NCI-H1930 (cell line): ENCODE measurements at places on chromosomes 11 and 22.

DNA sequence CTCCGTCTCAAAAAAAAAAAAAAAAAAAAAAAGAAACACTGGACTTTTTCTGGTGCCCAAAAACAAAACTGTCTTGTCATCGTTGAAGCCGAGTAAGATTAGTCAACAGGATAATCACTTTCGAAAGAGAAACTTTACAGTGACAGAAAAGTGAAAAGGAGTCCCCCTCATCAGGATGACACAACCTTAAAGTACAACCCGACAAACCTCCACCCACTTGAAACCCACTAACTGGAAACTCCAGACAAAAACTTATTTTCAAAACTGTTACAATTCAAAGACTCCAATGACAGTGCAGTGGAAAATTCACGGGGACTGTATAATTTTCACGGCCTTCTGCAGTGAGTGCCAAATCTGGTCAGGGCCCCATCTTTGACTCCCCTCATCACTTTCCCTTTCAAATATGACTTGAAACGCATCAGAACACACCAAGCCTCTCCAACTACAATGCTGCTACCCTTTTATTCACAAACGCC lies 1.3 kb downstream of the DENND5A start:
- no peak for DNase-seq

DNA sequence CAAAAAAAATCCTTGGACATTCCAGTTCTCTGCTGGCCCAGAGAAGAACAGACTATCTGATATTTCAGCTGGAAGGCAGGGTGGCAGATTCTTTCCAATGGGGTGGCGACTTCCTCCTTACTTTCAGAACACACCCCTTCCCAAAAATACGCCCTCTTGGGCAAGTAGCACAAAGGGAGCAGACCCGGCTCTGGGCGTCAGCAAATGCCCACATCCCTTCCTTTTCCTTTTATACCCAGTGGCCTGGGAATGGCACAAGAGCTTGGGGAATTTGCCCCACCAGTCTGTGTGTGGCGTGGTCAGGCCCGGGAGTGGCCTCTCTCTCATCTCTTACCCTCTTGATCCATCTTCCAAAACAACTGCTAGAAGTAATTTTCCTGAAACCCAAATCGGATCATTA lies 33.0 kb upstream of the NUP160 start:
- no peak for DNase-seq

- no peak for DNase-seq
Observed at GRCh38 chr11:111944139-111944538, 7.0 kb downstream of the DIXDC1 start.

DNA sequence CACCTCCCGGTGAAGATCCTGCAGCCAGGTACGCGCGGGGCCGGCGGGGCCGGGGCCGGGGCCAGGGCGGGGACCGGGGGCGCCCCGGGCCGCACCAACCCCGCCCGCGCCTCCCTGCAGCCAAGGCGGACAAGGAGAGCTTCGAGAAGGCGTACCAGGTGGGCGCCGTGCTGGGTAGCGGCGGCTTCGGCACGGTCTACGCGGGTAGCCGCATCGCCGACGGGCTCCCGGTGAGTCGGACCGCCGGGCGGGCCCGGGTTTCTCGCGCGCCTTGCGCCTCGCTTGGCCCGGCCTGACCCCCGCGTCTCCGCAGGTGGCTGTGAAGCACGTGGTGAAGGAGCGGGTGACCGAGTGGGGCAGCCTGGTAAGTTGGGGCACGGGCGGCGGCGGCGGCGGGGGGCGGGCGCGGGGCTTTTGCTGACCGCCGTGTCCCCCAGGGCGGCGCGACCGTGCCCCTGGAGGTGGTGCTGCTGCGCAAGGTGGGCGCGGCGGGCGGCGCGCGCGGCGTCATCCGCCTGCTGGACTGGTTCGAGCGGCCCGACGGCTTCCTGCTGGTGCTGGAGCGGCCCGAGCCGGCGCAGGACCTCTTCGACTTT lies 531 bp downstream of the PIM3 start:
- peak; percentile 34 for DNase-seq

DNA sequence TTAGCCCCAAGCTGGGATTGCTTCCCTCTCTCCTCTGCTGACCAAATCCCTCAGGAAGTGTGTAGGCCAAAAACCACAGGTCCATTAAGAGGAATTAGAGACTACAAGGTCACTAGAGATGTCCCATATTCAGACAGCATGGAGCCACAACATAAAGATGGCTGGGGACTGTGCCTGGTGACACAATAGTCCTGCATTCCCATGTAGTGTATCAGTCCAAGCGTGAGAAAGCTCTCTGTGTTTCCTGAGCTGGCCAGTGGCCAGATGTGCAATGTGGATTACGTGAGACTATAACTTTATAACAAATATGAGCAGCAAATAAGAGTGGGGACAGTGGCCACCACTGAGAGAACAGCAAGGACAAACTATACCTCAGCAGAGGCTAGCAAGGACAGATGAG lies 7.6 kb upstream of the MS4A10 start:
- DNase-seq, result no peak

DNA sequence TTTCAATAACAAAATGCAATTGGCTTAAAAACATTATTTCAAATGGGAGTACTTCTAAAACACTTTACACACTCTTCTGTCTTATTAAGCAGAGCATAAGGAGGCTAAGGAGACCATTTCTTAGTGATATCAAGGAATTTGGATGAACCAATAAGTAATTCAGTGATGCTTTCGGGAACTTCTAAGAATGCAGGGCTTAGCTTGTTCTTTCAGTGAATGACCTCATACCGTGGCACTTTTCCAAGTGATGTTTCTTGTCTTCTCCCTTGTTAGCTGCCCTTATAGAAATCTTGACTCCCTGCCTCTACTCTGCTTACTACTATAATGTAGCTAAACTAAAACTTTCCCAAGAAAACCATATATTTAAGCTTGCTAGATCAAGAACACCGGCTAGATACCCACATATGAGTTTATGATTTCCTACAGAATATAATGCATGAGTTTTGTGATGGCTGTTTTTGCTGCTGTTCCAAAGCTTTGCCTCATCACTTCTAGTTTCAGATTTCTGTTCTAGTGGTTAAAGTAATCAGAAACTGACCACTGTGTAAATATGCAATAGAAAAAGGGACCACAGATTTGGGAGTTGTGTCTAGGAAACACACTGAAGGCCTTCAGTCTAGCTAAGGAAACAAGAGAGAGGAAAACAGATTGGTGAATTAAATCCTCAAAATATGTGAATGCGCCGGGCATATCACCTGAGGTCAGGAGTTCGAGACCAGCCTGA lies 37.5 kb upstream of the STK33 start:
- no peak for DNase-seq

DNA sequence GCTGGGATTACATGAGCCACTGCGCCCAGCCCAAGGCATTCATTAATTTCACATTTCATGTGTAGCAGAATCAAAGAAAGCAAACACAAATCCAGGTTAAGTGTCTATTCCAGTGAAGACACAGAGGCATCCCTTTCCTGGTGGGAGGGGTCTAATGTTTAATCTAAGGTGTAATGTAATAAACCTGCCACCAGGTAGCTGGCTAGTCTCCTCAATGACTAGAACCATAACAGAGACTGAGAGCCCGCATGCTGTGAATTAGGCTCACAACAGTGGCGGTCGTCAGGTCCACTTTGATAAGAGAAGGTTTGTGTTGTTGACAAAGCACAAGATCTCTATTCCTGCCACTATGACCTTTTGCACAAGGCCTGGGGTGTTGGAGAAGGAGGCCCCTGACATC lies 64.2 kb upstream of the ADA2 start:
- no peak for DNase-seq

DNA sequence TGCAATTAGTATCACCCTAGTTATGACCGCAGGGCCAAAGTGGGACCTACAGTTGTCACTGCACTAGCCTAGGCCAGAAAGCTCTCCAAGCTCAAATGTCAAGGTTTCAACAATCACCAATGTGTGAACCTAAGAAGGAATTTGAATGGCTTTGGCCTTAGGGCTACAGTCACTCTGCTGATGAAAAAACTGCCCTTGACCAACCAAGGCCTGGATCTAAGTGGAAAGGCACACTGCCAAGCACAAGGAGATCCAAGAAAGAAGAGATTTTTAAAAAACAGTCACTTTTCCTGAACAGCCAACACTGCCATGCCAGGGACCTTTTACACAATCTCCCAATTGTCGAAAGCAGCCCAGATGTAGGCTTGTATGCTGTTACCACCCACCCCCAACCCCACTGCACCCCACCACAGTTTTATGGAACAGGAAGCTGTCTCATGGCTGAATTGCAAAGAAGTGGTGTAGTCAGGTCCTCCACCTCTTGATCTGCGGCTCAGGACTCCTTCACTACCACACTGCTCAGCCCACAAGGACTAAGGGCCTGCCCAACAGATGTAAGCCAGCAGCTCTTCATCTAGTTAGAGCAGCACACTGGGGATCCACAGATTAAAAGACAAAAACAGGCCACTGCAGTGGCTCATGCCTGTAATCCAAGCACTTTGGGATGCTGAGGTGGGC lies 32.9 kb downstream of the SMCO4 start:
- DNase-seq, result no peak

GRCh38 chr11:41382927-41383326 lies 76.5 kb downstream of the LRRC4C start:
- no peak for DNase-seq

GRCh38 chr22:38881464-38881871 lies 9.5 kb upstream of the CBX6 start:
- DNase-seq, result no peak

DNA sequence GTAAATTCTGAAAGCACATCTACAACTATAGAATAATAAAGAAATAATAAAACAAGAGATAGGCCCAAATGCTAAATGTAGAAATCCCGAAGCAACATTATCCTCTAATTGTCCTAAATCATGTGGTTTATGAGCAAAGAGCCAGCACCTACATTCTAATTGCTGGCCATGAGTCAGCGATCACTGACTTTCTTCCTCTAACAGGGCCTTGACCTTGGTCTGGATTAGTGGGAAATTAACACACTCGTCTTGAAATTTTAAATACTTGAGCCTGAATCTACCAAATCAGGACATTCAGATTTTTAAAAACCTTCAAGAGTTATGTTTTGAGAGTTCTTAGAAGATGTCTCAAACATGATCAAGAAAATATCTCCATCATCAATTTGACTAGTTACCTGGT lies 727.6 kb downstream of the METTL15 start:
- no peak for DNase-seq

DNA sequence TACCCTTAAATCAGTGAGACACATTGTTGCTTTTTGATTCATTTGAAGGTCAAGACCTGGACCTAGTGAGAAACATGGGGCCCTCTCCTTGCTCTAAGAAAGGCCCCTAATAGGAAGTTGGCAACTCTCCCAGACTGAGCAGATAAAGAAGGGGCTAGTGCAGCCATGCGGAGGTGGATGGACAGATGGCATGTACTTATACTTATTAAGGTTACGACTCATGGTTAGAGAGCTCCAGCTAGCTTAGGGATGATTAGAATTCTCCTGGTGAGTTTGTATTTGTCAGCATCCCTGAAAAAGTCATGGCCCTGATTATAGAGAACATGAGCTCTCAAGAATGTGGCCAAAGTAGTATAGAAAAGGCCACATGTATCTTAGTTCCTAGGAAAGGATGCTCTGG lies 112.1 kb upstream of the BDNF start:
- DNase-seq, result no peak

GRCh38 chr11:60890696-60891095 lies 15.7 kb downstream of the PRPF19 start:
- DNase-seq, result no peak

DNA sequence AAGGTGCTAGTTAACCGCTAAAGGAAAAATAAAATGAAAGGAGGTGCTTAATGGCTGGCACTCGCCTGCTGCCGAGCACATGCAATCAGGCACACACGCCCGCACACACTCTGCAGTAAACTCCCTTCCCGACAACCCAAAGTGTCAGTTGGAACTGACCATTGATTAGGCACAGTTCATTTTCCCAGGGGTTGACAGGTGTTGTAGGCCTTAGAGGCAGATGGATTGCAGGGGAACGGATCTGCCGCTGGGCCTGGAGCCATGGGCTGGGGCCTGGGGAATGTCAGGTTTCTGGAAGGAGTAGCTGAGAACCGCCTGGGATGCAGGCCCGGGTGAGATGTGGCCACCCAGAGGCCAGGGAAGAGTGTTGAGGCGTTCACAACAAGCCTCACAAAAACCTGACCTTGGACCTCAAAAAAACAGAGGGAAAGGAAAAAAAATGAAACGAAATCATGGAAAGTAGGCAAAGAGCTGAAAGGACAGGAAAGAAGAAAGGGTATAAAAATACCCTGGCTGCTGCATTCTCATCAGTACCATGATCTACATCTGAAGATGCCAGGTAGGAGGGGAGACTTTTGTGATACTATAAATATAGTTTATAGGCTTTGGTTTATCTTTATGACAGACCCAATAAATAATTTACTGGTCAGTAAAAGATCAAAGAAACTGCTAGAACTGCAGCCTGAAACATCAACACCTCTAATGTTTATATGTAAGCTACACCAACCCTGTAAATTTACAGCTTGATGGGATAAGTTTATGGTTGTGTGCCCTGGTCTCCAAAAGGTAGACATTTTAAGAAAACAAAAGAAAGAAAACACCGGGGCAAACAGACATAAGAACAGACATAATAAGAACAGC lies 313.4 kb downstream of the BUD13 start:
- no peak for DNase-seq

GRCh38 chr11:10022764-10023163 lies 271.3 kb downstream of the SBF2 start:
- no peak for DNase-seq

DNA sequence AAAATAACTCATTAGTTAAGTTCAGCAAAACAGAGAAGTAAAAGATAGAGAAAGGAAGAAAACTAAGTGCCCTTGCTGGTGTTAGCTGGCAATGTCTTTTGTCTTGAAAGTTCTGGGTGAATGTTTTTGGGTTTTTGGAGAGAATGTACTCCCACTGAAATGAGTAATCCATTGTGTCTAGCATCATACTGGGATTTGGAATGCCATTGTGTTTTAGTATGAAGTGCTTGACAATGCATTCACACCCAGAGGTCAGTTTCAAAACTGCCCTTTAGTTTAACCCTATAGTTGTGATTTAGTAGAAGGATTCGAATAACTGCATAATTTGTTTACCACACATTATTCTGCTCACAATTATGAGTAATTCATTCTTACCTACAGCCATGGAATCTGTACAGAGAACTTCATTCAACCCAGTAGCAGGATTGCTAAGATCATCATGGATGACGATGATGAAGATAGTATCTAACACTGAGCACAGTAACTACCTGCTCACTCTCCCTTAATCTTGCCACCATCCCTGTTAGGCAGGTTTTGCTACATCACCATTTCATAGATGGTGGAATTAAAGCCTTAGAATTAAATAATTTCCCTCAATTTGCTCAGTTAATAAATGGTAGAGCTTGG lies 33.9 kb downstream of the MAML2 start:
- no peak for DNase-seq

DNA sequence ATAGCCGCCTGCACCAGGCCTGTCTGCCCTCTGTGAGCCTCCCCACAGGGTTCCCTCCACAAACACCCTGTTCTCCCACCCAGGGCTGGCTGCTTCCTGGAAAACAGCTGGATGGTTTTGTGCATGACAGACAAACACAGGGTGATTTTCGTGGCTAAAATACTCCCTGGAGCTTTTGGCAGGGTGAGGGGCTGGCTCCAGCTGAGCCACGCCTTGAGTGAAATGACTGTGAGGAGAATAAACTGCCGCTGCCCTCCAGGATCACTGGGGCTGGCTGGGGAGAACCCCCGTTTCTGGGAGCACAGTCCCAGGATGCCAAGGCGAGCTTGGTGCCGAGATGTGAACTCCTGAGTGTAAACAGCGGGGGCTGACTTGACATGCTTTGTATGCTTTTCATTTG lies 20.3 kb upstream of the PPP6R3 start:
- no peak for DNase-seq
